ENCODE measurements at places on chromosomes 2 and 18. TPM values are rescaled to one million over a fixed set of nuclear protein-coding genes. Genes with fewer than 3 reads are reported as not detected.

Gene CFC1
- not detected for total RNA-seq

DNA sequence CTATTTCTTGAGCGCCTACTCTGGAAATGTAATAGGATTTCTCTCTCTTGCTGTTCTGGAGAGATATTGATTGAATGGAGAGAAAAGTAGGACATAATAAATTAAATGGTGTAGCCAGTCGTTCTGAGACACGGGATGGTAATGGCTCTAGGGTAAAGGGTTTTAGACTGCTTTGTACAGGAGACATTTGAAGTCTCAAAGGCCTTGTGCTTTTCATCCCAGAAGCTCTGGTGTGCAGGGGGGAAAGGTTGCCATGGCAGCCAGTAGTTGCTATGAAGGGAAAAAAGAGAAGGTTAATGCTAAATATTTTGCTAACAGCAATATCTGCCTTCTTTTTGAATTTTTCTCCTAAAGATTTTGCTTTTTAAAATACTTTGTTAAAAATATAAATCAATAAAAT, 359.3 kb downstream of the RIT2 start:
- no peak for DNase-seq

- DNase-seq: peak; percentile 58
Observed at GRCh38 chr2:24049485-24050021, at the start of gene FKBP1B. Gene FKBP1B (plus strand): TSS chr2:24049741. CDS start chr2:24049850, 109 bp downstream.

Gene KCNJ13
- total RNA-seq: 0.60 TPM

- DNase-seq: no peak
Observed at GRCh38 chr2:211281430-211282073, 725.2 kb downstream of the CPS1 start.

Gene PID1
- 25.8 TPM for total RNA-seq

Gene SLC38A11
- total RNA-seq: 2.4 TPM

DNA sequence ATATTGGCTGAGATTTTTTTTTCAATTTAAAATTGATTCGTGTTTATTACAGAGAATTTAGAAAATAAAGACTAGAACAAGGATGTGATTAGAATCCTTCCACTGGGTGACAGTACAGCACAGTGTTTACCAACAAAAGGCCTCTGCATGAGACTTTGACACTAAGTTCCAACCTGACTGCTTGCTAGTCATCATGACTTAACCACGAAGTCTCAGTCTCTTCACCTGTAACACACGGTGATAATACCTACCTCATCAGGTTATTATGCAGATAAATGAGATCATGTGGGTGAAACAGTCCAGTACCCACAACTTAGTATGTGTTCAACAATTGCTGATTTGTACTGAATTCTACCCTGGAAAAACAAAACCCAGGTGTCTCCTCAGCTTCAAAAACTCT, 151.2 kb downstream of the STK39 start:
- DNase-seq: no peak

- DNase-seq: no peak
Observed at GRCh38 chr2:18253686-18254197, 306.7 kb downstream of the RDH14 start.

Gene MMADHC
- total RNA-seq: 82.7 TPM

DNA sequence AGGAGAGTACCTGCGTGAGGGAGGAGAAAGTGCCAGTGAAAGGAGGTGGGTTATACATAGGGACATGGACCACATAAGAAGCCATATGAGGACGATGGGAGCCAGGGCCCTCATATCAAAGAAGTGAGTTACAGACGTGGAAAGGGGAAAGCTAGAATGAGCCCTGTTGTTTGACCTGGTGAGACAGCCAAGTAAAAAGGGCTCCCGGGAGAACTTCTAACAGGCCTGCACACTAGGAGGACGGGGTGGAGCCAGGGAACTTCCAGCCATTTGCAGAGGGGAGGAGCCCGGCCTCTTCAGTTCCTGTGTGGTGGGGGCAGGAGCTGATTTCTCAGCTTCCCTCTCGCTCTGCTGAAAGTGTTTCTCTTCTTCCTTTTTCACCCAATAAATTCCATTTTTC, 84.1 kb upstream of the SLC66A3 start:
- no peak for DNase-seq

Gene WDPCP
- total RNA-seq: 22.1 TPM

Gene HNRNPLL
- 55.2 TPM for total RNA-seq

- DNase-seq: no peak
Observed at GRCh38 chr18:45250479-45250878, 364.8 kb upstream of the SLC14A2 start.

Gene CD207
- total RNA-seq: 1.3 TPM

- DNase-seq: peak; percentile 80
Observed at GRCh38 chr18:23825978-23826405, 136.7 kb downstream of the LAMA3 start.

- DNase-seq: no peak
Observed at GRCh38 chr2:33322612-33323011, 153.8 kb upstream of the RASGRP3 start.

DNA sequence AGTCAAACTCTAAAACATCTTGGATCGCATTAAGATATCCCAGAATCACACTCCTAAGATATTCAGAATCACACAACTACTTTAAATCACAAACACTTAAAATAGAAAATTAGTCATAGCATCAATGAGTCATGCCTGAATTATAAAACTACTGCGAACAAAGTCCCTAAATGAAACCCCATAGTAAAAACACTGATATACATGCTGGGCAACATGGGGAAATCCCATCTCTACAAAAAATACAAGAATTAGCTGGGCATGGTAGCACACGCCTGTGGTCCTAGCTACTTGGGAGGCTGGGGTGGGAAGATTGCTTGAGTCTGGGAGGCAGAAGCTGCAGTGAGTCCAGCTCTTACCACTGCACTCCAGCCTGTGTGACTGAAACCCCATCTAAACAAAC, 101.7 kb downstream of the COBLL1 start:
- no peak for DNase-seq

Gene TMEM200C
- total RNA-seq: 0.60 TPM

Gene FKBP1B
- total RNA-seq: 4.1 TPM

Gene LCLAT1
- 28.8 TPM for total RNA-seq

- DNase-seq: no peak
Observed at GRCh38 chr2:16437189-16437588, 228.4 kb downstream of the CYRIA start.
